ENCODE measurements at places on chromosomes 6 and 20.

- no peak for DNase-seq
Observed at GRCh38 chr6:102798636-102799035, 1405.1 kb downstream of the GRIK2 start.

DNA sequence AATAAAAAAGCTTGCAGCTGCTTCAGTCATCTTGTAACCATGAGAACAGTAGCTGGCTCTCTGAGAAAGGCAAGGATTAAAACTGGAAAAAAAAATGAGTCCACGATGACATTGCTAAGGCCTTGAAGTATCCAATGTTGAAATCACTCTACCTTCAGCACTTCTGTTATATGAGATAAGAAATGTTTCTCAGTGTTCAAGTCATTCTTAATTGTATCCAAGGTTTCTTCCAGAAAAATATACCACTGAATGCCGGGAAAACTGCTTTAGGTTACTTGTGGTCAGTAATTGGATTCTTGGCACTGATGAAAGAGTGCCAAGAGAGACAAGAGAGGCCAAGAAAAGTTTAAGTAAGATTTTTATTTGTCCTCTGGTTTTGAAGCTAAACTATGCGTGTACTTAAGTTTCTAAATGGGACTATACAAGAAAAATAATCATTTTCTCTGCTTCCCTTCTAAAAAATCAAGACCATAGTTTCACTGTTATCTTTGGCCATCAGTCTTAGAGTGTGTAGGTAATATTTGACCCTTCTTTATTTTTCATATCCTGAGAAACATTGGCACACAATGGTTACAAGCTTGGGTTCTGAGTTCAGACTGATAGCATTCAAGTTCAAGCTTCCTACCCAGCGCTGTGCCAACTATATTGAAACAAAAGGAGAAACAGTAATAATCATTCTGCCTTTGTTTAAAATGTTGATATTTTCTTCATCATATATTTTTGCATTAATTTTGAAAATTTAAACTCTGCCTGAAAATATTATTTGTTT, 84.6 kb downstream of the TRDN start:
- no peak for DNase-seq

DNA sequence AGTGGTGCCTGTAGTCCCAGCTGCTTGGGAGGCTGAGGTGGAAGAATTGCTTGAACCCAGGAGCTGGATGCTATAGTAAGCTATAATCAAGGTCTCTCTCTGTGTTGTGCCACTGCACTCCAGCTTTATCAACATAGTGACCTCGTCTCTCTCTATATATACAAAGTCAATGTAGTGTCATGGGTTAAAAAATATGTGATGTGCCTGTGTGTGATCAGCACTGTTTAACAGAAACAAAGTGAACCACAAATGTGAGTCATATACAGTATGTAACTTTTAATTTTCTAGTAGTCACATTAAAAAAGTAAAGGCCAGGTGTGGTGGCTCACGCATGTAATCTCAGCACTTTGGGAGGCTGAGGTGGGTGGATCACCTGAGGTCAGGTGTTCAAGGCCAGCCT, 85.3 kb upstream of the RNF24 start:
- DNase-seq = no peak

- no peak for DNase-seq
Observed at GRCh38 chr20:48656661-48657211, 171.1 kb downstream of the PREX1 start.

- no peak for DNase-seq
Observed at GRCh38 chr6:130647246-130647645, 180.0 kb upstream of the SMLR1 start.

- no peak for DNase-seq
Observed at GRCh38 chr6:11608600-11609323, 71.2 kb downstream of the TMEM170B start.
